AG10803 (cell line): ENCODE measurements at places on chromosomes 4 and X.
A peak's percentile ranks its signal among the peaks of the same experiment; 100 is the strongest.

DNA sequence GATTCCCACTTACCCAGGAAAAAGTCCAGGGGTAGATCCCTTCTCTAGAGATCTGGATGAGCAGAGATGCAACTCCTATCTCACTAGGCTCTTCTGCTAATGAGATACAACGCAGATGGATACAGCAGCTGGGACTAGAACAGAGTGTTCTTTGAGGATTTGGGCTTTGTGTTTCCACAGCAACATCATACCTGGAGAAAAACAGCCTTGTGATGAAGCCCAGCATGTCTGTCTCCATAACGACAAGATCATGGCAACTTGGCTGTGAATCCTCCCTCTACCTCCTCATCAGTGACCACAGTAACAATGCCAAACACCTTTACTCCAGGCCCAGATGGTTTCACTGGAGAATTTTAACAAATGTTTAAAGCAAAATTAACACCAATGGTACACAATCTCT lies 80.1 kb downstream of the RCHY1 start:
- DNase-seq, result no peak

DNA sequence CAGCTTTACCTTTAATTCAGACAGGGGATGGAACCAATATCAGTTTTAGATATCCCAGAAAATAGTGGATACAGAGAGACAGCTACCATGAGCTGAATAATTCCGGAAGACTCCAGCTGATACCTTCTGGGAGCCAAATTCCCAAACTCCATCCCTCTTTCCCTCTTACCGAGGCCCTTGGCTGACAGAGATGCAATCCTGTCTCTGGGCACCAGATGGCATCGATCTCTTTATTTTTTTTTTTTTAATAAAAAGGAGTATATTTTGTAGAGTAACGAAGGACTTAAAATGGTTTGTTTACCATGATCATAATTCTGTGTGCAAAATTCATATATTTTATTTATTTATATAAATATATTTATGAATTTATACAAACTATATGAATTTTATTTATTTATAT lies 31.0 kb downstream of the RAB40A start:
- DNase-seq, result no peak

DNA sequence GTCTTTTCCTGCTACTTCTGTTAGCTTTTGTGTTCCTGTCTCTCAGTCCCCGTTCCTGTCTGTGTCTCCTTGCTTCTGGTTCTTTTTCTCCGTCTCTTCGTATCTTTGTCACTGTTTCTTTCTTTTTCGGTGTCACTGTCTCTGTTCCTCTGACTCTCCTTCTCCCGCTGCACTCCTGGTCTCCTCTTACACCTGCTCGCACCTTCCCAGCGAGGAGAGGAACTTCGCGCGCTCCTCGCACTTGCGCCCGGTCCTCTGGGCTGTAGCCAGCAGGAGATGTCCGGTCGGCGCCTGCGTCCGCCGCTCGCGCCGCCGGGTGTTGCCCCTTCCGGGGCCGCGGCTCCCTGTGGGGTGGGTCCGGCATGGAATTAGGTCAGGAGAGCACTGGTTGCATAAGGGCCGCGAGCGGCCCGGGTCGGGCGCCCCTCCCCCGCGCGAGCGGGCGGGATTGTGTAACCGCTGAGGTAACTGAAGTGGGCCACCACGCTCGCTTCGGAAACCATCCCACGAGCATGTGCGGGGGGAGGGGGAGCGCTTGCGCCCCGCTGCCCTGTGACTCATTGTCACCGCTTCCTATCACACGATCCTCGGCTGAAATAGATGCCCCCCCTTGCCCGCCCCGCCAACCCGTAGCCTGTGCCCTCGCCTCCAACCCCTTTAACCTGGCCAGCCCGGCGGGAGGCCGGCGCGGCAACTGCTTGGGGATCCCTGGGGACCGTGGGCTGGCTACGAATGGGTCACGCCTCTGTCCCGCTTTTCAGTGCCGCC lies 1.6 kb downstream of the LONRF3 start:
- DNase-seq, result peak; percentile 15

DNA sequence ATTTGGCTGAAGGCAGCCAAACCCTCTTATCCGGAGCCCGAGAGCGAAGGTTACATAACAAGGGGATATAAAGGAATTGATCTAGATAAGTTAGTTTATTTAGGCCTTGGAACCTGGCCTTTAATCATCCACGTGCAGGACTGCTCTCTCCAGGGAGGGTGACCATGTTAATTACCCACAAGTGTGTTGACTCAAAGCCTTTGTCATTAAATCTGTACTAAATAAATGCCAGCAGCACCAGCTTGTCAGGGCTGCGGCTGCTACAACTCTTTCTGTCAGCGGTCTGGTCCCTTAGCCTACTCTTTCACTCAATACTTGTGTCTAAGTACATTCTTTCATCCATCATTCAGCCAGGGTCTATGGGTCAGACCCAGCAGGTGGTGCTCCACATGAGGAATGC lies 206.1 kb downstream of the TBCK start:
- no peak for DNase-seq

- no peak for DNase-seq
These were observed 81.2 kb downstream of the CXXC4 start for GRCh38 chr4:104413487-104413886.

- DNase-seq, result peak; percentile 26
These were observed 145.4 kb upstream of the RXFP1 start for GRCh38 chr4:158376106-158376840.

DNA sequence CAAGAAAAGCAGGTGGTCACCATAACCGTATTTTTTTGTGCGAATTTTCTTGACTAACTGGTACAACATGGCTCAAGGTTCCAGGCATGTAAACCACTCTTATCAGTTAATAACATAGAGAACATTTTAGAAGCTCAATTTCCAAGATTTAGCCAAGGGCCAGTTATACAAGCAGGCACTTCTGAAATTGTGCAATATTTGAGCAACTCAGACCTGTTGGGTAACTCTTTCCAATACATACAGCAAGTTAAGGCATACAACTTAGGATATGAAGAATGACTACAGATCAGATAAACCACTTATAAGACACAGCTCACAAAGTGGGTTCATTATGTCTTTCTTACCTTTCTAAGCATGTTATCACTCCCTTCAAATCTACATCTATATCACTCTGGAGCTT lies 43.9 kb downstream of the ZNF280C start:
- peak; percentile 15 for DNase-seq

DNA sequence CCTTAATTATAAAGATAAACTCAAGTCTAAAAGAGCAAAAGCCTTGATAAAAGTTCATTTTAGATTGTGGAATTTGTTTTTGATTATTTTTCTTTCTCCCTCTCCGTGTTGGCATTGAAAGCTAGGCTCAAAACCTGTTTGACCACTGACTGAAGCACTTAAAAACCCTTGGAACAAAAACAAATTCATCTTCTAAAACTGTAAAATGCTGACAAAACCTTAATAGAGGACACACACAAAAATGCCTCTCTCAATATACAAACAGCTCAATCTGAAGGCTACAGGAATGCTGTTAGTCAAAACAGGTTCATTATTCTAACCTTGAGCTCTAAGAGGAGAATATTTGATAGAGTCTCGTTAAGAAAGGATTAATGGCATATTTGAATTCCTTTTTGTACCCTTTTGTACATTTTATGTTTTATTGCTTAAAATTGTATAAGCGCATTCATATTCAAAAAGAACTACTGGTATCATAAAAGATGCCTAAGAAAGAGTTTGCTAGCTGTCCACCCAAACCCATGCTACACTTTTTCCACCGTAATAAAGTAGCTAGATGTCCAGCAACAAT lies 74.3 kb upstream of the NAP1L5 start:
- no peak for DNase-seq

- DNase-seq, result no peak
These were observed 132.6 kb downstream of the GLUD2 start for GRCh38 chrX:121179972-121180371.

GRCh38 chrX:29237972-29238371 lies 650.7 kb downstream of the IL1RAPL1 start:
- no peak for DNase-seq

GRCh38 chr4:121189326-121190215 lies 25.4 kb upstream of the TNIP3 start:
- no peak for DNase-seq

GRCh38 chr4:168584321-168584771 lies 87.5 kb downstream of the PALLD start:
- peak; percentile 79 for DNase-seq

DNA sequence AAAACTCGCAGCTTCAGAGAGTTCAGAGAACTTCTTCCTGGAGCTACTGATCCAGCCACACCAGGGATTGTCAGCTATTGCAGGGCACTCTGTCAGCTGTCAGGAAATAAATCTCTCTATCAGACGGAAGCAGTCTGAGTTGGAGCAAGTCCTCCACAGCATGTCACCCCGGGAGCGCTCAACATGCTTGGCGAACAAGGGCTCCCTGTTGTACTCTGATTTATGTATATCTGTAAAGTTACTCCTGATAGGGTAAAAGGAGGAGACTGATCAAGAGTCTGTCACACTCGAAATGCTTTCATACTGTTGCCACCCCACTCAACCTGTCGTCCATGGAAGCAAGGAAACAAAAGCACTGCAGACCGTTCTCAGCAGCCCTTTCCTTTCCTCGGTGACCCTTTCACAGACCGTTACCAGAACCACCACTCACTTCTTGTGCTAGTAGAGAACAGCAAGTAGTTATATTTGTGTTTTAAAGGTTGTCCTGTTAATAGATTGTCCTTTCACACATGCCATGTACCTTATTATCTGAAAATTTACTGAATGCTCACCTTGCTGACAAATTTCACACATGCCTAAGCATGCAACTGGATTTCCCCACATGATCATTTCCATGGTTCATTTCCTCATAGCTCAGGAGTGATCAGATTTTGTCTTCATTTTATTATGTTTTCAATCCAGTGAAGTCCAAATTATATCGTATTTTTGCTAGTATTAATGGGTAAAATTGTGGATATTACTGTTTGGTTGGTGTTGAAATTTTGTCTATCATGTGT lies 2108.9 kb upstream of the TENM3 start:
- no peak for DNase-seq

GRCh38 chr4:66959207-66959606 lies 586.1 kb downstream of the CENPC start:
- no peak for DNase-seq

GRCh38 chr4:121034017-121034416 lies 38.3 kb downstream of the NDNF start:
- DNase-seq, result peak; percentile 84

- DNase-seq, result no peak
These were observed 41.3 kb downstream of the CC2D2A start for GRCh38 chr4:15510961-15511360.

DNA sequence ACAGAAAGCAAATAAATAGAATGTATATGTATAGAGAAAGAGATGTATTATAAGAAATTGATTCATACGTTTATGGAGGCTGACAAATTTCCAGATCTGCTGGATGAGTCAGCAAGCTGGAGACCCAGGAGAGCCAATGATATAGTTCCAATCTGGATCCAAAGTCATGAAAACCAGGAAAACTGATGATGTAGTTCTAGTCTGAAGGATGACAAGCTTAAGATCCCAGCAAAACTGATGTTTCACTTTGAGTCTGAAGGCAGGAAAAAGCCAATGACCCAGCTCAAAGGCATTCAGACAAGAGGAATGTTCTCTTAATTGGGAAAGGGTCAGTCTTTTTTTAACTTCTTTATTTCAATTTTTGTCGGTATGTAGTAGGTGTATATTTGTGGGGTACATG lies 102.6 kb downstream of the LHFPL1 start:
- peak; percentile 20 for DNase-seq

DNA sequence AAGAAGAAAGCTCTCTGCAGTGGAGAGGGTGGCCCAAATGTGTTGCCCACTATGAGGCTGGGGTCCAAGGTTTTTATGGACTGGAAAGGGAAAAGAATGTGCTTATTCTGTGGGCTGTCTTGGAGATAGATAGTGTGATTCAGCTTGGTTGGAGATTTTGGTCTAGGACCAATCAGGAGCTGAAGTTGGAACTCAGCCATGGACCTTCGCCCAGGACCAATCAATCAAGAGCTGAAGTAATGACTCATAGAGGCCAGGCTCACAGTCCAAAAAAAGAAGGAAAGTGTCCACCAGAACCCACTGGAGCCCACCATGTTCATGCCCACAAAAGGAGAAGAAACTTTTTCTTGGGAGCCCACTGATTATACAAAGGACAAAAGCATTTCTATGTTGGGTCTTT lies 369.5 kb downstream of the UBE2NL start:
- no peak for DNase-seq

GRCh38 chr4:76198411-76199237 lies 15.0 kb downstream of the SCARB2 start:
- DNase-seq, result peak; percentile 83

DNA sequence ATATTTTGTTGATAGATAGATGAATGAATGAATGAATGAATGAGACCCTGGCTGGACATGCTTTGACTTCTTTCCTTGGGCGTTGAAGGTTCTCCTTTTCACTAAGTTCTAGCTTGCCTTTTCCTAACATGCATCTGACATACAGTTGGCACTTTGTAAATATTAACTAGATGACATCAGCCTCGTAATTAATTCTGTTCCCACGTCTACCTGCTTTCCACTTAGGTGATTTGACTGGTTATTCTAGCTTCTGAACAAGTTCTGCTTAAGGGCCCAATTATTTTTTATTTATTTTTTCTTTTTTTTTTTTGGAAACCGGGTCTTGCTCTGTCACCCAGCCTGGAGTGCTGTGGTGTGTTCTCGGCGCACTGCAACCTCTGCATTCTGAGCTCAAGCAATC lies 13.9 kb upstream of the RASL11B start:
- no peak for DNase-seq

DNA sequence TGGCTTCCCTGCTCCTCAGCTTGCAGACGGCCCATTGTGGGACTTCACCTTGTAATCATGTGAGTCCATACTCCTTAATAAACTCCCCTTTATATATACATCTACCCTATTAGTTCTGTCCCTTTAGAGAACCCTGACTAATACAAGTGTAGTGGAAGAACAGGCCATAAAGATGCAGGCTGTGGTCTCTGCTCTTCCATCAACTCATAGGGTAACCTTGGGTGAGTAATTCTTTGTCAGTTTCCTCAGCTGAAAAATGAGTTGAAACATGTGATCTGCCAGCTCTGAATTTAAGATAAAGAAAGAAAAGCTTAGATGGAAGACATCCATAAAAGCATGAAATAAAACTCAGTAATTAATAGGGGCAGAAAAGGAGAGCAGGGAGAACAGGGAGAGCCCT lies 103.6 kb downstream of the ENOX2 start:
- peak; percentile 17 for DNase-seq

- peak; percentile 52 for DNase-seq
These were observed 1.7 kb downstream of the PLAC8 start for GRCh38 chr4:83112678-83113428.

GRCh38 chr4:124948976-124949597 lies 236.6 kb upstream of the ANKRD50 start:
- DNase-seq, result peak; percentile 49

DNA sequence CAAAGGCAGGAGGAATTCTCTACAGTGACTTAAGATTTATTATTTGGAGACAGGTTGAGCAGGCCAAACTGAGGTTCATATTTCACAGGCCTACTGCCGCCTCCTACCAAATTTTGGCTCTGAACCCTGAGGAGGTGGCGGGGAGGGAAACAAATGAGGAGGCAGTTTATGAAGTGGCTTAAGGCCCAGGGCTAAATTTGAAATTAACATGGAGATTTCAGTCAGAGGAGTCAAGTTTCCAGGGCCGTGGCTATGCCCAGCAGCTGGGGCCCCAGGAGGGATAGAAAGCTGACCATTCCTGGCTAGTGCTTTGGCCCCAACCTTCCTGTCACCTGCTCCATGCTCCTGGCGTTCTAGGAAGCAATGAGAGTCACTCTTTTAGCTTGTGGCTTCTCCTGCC lies 73.4 kb upstream of the ARHGAP36 start:
- no peak for DNase-seq
